ENCODE measurements at places on chromosomes 5 and 9.

DNA sequence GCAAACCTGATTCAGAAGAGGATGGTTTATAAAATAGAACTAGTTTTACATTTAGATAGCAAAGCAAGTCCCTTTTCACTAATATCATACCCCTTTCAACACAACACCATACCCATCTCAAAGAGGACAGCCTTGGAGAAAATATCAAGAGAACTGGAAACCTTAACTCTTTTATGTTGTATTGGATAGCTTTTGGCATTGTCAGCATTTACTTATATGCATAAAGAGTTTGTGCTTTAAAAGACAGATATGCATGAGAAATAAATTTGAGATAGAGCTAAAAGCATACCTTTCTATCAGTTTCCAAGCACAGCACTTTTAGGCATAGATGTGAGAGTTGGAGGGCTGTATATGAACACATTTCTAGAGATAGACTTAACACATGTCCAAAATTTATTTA lies 799.3 kb upstream of the ACO1 start:
- DNase-seq, result no peak

GRCh38 chr9:136391737-136392537 lies 8.0 kb downstream of the SNAPC4 start:
- DNase-seq, result no peak

GRCh38 chr5:53642061-53642460 lies 81.6 kb downstream of the NDUFS4 start:
- DNase-seq, result no peak

DNA sequence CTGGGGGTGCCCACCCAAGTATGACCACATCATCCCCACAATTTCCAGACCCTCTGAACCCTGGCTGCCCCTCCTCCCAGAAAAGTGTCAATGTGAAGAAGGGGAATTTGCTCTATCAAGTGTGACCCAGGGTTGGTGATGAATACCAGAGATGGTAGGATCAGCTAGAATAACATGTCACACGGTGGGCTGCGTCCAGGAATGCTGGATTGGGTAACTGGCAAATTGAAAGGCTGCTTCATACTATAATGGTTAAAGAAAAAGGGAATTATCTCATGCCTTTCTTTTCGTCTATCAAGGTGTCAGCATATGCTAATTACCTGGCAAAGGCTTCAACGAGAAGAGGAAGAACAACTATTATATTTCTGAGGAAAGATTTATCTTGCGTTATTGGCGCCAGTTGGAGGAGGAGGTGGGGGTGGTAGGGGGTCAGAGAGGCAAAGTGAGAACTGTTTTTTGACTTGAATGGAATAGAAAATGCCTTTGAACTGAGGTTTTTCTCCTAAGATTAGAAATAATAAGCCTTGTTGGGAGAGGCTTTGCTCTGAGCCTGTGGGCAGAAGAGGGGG lies 27.8 kb upstream of the ARAP3 start:
- no peak for DNase-seq

GRCh38 chr5:4901924-4902323 lies 238.2 kb upstream of the ADAMTS16 start:
- DNase-seq, result no peak

- DNase-seq, result no peak
These were observed 57.6 kb upstream of the RASA1 start for GRCh38 chr5:87210076-87210475.

- DNase-seq, result no peak
These were observed 133.4 kb downstream of the SLC25A46 start for GRCh38 chr5:110872200-110872599.

- DNase-seq, result no peak
These were observed 9.8 kb upstream of the GPRIN1 start for GRCh38 chr5:176619569-176620332.

DNA sequence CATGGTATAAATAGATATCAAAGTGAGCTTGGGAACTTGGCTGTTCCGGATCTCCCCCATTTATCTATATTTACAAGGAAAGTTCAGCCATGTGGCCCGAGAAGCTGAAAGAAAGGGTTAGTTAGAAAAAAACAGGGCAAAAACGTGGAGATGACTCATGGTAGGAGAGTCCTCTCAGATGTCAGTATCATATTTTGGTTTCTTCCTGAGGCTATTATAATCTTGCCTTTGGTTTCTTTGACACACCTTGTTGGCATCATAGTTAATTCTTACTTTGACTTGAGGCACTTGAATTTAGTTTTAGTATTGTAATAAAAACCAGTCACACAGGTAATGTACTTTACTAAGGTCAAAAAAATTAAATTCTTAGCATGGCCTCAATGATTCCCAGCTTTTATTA lies 59.9 kb downstream of the GABRA6 start:
- no peak for DNase-seq

DNA sequence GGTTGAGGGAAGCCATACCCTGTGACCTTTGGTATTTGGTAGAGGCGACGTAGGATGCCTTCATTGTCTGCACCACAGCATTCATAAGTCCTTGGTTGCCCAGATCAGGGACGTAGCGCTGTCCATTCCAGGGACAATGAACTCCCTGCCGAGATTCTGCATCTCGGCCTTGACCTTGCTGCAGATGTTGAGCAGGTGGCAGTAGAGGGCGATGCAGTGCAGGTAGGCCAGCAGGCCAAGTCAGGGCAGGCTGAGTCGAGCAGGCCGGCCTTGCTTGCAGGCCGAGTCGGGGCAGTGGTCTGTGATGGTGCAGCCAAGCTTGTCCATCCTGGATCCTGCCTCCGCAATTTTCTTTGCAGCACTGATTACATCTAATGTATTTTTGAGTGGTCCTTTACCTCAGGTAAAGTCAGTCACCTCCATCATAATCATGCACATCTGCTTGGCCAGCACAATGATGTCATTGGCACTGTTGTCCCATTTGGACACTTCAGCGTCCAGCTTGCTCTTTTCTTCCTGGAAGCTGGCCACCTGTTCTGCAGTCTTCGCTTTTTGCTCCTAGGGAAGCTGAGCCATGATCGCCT lies 93.4 kb upstream of the CCDC112 start:
- peak; percentile 29 for DNase-seq

DNA sequence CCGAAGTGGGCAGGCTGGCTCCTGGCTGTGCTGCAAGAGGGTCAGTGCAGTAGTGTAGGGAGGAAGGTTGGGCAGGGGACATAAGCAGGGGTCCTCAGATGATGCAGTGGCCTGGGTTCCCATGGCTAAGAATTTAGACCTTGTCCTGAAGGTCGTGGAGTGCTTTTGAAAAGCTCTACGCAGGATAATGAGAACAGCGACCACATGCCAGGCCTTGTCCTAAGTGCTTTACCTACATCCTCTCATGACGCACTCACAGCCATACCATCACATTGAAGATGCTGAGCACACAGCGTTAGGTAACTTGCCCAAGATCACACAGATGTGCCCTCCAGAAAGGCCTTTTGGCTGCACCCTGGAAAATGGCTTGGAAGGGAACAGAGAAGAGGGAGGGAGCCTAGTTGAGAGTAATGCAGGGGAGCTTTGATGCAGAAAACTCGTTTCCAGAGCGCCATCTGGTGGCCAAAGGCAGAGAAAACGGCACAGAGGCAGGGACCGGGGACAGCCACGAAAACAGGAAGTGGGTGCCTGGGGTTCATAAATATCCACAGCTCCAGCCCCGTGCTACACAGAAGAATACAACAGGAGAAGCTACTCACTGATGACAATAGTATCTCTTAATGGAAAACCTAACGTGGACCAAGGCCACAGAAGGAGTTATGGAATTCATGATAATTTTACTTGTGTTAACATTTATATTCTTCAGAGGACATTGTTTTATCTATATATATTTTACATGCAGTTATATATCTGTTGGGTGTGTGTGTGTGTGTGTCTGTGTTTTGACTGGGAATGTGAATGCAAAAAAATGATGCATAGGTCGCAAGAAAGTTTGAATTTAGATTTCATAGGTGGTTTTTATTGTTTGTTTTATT lies 2.7 kb upstream of the PCDH12 start:
- peak; percentile 86 for DNase-seq

All from T47D (cell line).